ENCODE measurements at places on chromosomes 2 and 18. TPM values are rescaled to one million over a fixed set of nuclear protein-coding genes. Genes with fewer than 3 reads are reported as not detected.

Gene TCF23
- total RNA-seq: not detected

Gene KRTCAP3
- total RNA-seq: 3.9 TPM

Gene THAP4
- 57.7 TPM for total RNA-seq

Gene FNDC4
- total RNA-seq: not detected

Gene GALR1
- not detected for total RNA-seq

Gene EVA1A
- not detected for total RNA-seq

Gene LRP2
- total RNA-seq: 0.17 TPM

Gene ASPRV1
- 0.42 TPM for total RNA-seq

Gene TRPM8
- total RNA-seq: not detected

Gene MSH2
- total RNA-seq: 62.6 TPM

Gene GYPC
- 143 TPM for total RNA-seq

Gene RFTN2
- total RNA-seq: not detected

Gene DNAJC5G
- total RNA-seq: not detected

Gene MC2R
- not detected for total RNA-seq

Gene DSG4
- total RNA-seq: not detected

Gene DSG3
- total RNA-seq: not detected

Gene POTEJ
- total RNA-seq: not detected

Gene PDCD1
- 52.0 TPM for total RNA-seq

Gene LAMA3
- 0.17 TPM for total RNA-seq

Gene ASXL3
- not detected for total RNA-seq

Gene CD302
- 0.61 TPM for total RNA-seq

Measured in activated CD8-positive, alpha-beta memory T cell treated with anti-CD3 and anti-CD28 coated beads for 36 hours (primary cell).